ENCODE measurements at places on chromosomes 5 and 9. TPM values are rescaled to one million over a fixed set of nuclear protein-coding genes. Genes with fewer than 3 reads are reported as not detected.

Gene KLHL3
- total RNA-seq: 24.6 TPM

Gene SUSD1
- 6.2 TPM for total RNA-seq

Gene COX7C
- 942 TPM for total RNA-seq

Gene COL5A1
- 22.0 TPM for total RNA-seq
